Hypothalamus (tissue), 51 donors: ENCODE measurements at places on chromosomes 2 and 18.

- DNase-seq, result no peak
These were observed 279.0 kb upstream of the STON1 start for GRCh38 chr2:48250943-48251342.

GRCh38 chr2:151730262-151730975 lies 3.9 kb downstream of the NEB start:
- DNase-seq, result no peak

GRCh38 chr18:2394684-2395083 lies 176.6 kb downstream of the METTL4 start:
- no peak for DNase-seq

GRCh38 chr2:53778536-53779162 lies 8.1 kb downstream of the ASB3 start:
- DNase-seq, result no peak

- no peak for DNase-seq
These were observed 4.0 kb downstream of the TMEM17 start for GRCh38 chr2:62501794-62502500.

- DNase-seq, result no peak
These were observed 17.2 kb downstream of the PCBP1 start for GRCh38 chr2:70104231-70105111.

DNA sequence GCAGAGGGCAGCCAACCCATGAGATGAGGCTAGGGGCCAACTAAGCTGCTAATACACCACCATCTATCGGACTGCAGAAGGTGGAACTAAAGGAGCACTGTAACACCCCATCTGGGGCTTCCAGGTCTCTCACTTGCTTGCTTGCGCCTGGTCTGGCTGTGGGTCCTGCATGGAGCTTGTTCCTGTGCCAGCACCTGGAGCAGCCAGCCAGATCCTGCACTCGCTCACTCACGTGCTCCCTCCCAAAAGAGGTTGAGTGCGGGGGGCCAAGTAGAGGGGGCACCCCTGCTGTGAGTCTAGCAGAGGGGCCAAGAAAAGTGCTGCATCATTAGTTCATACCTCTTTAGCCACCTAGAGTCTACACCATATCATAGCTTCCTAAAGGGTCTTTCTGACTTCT lies 250.9 kb downstream of the LRRTM4 start:
- DNase-seq, result no peak

DNA sequence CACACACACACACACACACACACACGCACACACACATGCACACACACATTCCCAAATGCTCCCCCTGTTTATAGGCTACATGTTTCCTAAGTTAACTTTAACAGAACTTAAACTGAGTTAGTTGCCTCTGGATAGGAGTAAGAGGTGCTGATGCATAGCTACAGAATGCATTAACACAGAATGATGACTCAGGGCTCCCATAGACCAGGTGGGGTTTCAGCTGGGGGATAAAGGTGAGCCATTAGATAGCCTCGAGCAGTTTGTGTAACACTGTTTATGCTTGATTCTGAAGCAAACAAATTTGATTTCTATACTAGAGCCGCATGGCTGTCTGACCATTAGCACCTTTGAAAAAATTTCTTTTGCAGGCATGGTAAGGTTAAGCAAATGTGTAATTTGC lies 741.0 kb downstream of the PLCL1 start:
- no peak for DNase-seq

DNA sequence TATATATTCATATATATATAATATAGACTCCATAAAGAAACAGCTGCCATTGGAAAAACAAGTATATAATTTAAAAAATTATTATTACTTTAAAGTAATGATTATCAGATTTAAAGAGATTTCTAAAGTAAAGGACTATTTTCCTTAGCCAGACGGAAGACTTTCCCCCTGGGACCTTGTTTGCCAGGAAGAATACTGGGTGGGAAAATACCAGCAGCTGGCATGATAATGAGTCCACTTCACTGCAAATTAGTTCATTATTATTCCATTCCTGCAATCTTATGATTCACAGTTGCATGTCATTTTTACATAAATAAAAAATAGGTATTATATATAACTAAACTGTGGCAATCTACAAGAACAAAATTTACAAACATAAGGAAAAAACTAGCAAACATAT lies 339.8 kb upstream of the CDH7 start:
- DNase-seq, result no peak

DNA sequence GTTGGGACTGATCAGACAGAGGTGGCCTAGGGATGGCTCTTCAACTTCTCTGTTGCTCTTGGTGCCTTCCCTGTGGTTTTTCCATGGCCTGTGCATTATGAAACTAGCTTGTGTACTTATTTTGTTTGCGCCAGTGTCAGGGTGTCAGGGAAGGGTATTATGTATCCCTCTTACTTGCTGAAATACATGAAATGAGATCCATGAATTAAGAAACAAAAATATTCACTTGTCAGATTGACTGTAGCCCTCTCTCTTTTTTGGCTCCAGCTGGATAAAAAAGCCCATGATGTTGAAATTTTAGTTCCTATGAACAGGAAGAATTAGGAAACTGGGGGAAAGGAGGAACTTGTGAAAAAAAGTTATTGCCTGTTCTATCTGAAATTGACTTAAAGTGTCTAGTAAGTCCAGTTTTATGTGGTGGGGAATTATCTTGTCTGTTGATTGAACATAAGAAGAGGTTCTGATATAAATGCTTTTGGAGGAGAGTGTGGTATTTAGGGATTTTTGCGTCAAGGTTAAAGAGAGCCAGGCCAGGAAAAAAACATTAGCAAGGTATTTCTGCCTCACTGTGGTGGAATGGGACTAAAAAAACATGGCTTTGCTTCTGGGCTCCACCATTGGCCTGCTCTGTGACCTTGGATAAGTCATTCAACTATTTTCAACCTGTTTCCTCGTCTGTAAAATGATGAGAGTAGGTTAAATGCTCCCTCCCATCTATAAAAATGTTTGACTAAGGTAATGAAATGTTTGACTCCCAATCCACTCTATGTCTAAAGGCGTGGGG lies 12.0 kb downstream of the UGP2 start:
- DNase-seq, result no peak

DNA sequence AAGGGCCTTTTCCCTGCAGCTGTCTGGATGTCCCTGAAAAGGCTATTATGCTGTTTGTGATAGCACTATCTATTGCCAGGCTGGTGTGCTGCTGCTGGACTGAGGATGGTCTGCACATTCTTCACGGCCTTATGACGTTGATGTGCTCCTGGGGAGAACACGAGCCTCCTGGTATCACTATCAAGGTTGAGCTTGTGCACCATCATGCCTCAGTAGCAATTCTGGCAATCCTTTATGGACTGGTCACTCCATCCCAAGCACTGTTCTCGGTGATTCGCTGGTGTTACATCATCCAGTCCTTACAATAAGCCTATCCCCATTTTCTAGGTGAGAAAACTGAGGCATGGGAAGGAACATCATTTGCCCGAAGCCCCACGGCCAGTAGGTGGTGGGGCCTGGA lies 18.2 kb upstream of the CCBE1 start:
- DNase-seq, result no peak

GRCh38 chr18:6001867-6002266 lies 106.5 kb upstream of the TMEM200C start:
- no peak for DNase-seq

- DNase-seq, result no peak
These were observed 213.2 kb downstream of the SMAD2 start for GRCh38 chr18:47717257-47717656.

- DNase-seq, result no peak
These were observed 36.8 kb upstream of the ALPP start for GRCh38 chr2:232341739-232342126.

DNA sequence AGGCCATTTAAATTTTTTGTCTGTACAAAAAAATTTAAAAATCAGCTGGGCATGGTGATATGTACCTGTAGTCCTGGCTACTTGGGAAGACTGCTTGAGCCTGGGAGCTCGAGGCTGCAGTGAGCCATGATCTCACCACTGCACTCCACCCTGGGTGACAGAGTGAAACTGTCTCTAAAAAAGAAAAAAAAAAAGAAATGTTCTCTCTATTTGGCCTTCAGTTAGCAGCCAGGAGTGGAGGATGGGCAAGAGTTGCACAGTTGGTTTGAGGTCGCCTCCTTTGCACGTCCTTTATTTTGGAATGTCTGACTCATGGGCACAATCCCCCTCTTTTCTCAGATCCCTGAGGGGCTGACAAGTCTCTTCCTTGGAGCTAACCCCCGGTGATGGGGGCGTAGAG lies 26.3 kb downstream of the ITM2C start:
- no peak for DNase-seq

DNA sequence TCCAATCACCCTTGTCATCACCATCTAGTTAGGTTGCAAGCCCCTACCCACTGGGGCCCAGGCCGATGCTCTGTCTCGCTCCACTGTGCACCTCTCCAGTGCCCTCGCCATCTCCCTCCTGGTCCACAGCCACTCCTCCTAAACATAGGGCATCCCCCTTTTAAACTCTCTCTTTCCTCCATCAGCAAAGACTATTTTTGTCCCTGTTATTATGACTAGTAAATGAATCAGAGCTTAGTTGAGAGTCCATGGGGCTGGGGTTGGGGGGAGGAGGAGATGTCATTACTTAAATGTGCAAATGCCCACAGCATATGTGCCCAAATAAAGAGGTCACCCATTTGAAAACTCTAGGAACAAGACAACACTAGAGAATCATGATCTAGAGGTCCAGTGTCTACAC lies 167.4 kb downstream of the TRABD2A start:
- DNase-seq, result no peak

DNA sequence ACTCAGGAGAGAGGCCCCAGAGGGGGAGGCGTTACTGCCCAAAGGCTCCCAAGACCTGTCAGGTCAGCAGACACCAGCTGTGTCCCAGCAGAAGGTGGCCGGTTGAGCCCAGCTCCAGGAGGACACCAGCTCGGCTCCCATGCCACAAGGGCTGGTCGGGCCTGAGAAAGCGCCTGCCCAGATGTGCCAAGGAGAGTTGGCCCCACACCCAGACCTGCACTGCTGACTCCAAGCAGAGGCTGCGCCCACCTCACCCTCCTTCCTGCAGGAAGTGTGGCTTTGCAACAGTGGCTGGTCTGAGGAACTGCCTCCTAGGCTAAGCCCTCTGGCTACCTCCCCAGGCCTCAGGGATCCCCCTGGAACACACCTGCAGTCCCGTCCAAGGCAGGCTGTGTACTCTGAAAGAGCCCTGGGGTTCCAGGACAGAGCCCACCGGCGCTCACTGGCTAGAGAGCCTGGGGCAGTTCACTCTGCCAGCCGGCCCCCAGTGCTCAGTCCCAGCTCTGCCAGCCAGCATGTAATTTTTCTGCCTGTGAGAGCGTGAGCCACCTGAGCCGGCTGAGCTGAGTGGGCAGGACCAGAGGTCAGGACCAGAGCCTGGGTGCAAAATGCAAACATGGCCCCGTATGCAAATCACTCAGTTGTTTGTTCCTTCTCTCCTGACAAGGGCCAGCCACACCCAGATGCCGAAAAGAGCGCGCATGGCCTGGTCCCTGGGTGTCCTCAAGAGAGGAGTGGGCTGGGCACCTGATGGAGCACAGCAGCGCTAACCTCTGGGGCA lies 36.9 kb upstream of the PTMA start:
- no peak for DNase-seq

DNA sequence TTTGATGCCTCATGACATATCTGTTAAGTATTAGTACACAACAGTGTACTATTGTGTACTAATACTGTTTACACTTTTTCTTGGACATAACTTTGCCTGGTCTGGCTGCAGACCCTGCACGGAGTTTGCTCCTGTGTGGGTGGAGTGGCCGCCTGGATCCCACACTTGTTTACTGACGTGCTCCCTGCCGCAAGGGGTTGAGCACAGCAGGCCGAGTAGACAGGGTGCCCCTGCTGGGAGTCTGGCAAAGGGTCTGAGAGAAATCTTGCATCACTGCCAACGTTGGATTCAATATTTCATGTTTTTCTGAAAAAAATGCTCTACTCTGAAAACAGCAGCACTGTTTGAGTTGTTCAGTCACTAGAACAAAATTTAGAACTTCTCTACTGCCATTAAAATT lies 59.0 kb downstream of the PDK1 start:
- no peak for DNase-seq
